ENCODE measurements at places on chromosomes 13 and 19. TPM values are rescaled to one million over a fixed set of nuclear protein-coding genes. Genes with fewer than 3 reads are reported as not detected.

DNA sequence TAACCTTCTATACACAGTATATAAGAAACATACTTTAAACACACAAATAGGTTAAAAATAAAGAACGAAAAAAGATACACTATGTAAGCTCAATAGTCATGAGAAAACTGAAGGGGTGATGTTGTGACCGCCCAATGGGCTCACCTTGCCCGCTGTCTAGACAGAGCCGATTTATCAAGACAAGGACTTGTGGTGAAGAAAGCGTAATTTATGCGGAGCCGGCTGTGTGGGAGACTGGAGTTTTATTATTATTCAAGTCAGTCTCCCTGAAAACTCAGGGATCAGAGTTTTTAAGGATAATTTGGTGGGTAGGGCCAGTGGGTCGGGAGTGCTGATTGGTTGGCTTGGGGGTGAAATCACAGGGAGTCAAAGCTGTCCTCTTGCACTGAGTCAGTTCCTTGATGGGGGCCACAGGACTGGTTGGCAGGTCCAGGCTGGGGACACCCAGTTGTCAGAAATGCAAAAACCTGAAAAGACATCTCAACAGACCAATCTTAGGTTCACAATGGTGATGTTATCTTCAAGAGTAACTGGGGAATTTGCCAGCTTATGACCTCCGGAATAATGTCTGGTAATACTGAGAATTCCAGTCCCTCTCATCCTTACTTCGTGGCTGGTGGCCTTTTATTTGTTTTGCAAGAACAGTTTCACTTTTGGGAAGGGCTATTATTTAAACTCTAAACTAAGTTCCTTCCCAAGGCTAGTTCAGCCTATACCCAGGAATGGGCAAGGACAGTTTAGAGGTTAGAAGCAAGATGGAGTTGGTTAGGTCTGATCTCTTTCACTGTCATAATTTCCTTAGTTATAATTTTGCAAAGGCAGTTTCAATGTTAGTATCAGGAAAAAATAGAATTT is 96.6 kb downstream of the UBL3 start:
- no peak for DNase-seq

- DNase-seq, result no peak
These were observed 16.8 kb upstream of the CELF5 start for GRCh38 chr19:3207461-3208242.

GRCh38 chr13:63693696-63694095 is 2278.0 kb upstream of the PCDH20 start:
- no peak for DNase-seq

DNA sequence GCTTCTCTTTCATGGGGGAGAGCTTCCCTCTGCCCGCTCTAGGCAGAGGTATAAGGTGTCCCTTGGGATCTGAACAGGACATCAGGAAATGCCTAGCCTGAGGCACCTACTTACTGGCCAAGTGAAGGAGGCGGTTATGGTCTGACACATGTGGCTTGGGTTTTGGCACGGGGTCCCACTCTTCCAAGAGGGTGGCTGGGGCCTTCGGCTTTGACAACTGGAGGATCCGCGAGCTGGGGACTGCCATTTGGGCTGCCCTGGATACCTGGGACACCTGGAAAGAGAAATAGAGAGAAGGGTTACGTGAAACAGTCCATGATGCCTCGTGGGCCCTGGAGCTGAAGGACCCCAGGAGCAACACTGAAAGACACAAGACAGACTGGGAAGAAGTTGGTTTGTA is 22.4 kb upstream of the MIER2 start:
- no peak for DNase-seq

DNA sequence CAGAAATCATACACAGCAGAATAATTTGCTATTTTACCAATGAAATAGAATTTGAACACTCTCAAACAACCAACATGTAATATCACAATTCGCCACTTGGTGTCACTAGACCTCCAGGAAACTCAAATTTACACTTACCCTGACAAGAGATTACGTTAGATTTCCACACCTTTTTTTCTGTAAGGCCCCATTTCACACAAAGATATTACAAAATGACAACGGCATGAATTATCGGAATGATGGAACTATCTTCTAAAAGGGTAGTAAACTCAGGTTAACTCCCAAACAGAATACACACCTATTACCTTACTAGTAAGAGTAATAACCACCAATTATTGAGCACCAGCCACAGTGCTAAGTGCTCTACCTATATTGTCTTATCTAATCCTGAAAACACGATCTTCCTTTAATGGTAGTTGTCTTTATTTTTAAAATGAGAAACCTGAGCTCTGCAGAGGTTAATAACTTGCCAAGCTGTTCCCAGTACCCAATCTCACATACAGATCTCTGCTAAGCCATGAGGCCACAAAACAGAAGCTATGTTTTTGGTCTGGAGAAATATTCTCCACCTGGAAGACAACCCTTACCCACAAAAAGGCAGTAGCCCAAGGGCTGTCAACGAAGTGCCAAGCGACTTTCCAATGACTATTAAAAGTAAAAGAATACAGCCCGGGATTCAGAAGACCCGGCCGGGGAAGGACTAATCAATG is 152.4 kb downstream of the DCLK1 start:
- no peak for DNase-seq

DNA sequence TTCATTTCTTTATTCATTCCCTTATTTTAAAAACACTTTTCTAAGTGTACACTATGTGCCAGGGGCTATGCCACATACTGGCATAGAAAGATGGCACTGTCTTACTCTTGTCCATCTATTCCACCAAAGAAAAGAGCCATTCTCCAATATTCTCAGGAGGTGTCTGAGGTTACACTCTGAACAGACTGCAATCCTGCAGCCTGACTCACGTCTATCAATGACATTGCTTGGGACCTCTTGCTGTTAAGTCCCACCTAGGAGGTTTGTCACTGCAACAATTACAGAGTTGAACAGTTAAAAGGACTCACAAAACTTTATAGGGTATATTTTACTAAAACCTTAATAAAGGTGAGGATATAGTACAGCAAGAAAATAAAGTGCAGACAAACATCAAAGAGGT is 512.9 kb upstream of the HTR2A start:
- no peak for DNase-seq

GRCh38 chr19:277131-277530 is 14.1 kb downstream of the PLPP2 start:
- no peak for DNase-seq

- DNase-seq, result no peak
These were observed 1.0 kb downstream of the AXL start for GRCh38 chr19:41219924-41220567.

- DNase-seq, result no peak
These were observed 1079.7 kb downstream of the SLITRK1 start for GRCh38 chr13:82802528-82802927.

DNA sequence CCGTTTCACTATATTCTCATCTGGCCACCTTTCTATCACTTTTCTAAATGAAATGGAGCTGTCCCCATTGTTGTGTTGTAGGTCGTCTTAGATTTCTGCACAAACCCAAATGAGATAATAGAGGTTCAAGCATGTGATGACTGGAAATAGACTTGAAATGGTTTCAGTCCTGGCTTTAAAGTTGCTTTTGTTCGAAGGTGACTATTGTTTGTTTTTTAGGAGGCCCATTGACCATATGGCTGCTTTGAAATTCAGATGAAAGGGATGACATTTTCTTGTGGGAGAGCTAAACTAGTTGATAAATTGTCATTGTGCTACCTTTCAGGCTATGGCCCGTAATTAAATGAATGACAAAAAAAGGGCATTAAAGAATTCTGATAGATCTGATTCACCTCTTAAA is 583.7 kb downstream of the GPC6 start:
- DNase-seq, result no peak

GRCh38 chr19:41646589-41647204 is 19.8 kb upstream of the CEACAM4 start:
- no peak for DNase-seq

DNA sequence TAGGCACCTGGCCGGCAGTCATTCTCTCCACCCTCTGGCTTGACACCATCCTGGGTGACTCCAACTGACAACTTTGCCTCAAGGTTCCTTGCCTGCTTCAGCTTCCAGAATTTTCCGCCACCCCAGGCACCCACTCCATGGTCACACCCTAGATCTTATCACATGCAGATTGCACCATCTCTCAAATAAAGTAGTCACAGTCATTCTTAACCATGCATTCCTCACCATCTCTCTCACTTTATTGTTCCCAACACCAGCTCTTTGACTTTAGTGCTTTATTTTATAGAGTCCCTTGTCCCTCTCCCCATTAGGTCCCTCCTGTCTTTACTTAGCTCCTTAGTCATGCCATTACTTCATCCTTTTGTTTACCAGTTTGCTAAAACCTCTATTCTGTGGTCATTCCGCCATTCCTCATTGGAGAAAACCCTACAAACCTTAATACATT is 351.7 kb downstream of the SPRY2 start:
- no peak for DNase-seq

GRCh38 chr13:109785892-109786450 is 412 bp downstream of the IRS2 start:
- DNase-seq, result no peak

DNA sequence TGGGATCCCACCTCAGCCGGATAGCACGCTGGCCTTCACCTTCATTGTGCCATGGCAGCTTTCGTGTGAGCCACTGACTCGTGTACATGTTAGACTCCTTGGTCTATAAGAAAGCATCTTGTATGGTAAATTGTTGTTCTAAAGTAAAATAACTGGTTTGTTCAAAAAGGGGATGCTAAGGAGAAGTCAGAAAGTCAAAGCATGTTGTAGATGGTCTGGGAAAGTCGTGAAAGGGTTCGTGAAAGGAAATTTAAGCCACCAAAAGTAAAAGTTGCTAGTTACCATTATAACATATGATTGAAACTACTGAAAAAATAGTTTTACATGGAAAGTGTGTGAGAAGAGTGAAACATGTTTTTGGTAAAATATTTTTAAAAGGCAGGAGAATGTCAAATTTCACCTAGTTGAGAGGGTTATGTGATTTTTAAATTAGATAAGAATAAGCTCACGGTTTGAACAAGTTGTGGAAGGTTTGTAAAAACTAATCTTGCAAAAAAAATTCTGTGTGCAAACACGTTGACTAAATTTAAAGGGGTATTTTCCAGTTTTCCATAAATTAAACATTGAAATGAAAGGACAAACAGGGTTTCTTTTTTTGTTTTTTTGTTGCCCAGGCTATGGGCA is 23.4 kb downstream of the DPRX start:
- DNase-seq, result no peak

- no peak for DNase-seq
These were observed 42.6 kb downstream of the EPS15L1 start for GRCh38 chr19:16429066-16429758.

STAP2 gene
- 33.6 TPM for polyA plus RNA-seq

RNF17 gene
- polyA plus RNA-seq, result not detected

ZNF573 gene
- polyA plus RNA-seq, result 9.6 TPM

NRTN gene
- 1.6 TPM for polyA plus RNA-seq

CD22 gene
- polyA plus RNA-seq, result 6.3 TPM

STOML3 gene
- polyA plus RNA-seq, result not detected

TMEM161A gene
- polyA plus RNA-seq, result 37.8 TPM

RAB8A gene
- 72.5 TPM for polyA plus RNA-seq

PLIN5 gene
- 3.2 TPM for polyA plus RNA-seq

ZNF345 gene
- 10.7 TPM for polyA plus RNA-seq

Data from left renal cortex interstitium (tissue), 4 donors.